ENCODE measurements at places on chromosomes 5 and 9.

DNA sequence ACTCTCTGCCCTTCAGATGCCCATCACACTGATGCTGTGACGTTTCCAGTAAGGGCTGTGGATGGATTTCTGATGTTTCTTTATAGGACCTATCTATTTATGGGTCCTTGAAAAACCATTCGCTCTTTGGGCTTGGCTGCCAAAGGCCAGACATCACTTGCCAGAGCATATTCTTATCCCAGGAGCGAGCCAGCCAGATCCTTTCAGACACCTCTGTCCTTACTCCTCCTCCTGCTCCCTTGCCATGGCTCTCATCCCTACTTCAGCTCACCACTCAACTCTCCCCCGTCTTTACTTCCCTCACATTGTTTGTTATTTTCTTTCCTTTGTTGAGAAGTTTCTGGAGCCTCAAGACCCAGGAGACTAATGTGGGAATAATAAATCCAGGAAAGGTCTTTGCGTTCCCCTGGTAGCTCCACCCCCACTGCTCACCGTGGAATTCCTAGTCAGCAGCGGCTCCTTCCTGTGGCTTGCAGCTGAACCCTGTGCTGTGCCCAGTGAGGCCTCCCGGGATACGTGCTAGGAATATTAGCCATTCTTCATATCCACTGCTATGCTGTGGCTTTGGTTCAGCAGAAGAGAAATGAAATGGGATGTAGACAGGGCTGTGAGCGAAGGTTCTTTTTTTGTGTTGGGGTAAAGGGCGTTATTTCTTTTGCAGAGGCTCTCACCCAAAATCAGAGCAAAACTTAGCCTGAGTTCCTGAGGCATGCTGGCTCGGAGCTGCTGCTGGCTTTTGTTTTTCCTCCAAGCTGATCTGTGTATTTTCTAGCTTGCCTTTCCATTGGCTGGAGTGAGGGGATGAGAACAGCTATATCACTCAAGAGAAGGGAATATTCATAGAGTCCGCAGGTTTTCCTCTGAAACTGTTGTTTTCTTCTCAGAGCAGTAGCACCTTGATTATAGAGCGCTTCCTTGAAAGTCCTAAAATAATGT is 171.1 kb downstream of the SAXO1 start:
- no peak for DNase-seq

GRCh38 chr5:149883550-149883949 is 61.0 kb downstream of the PDE6A start:
- no peak for DNase-seq

GRCh38 chr5:60507687-60508086 is 192.3 kb downstream of the DEPDC1B start:
- no peak for DNase-seq

GRCh38 chr9:76166526-76166925 is 227.7 kb downstream of the RFK start:
- no peak for DNase-seq

GRCh38 chr5:83576341-83576740 is 104.8 kb downstream of the VCAN start:
- DNase-seq = no peak

- no peak for DNase-seq
Measured at GRCh38 chr5:132263548-132264261, 6.2 kb downstream of the PDLIM4 start.
